ACHN (cell line): ENCODE measurements at places on chromosomes 1 and 21.

DNA sequence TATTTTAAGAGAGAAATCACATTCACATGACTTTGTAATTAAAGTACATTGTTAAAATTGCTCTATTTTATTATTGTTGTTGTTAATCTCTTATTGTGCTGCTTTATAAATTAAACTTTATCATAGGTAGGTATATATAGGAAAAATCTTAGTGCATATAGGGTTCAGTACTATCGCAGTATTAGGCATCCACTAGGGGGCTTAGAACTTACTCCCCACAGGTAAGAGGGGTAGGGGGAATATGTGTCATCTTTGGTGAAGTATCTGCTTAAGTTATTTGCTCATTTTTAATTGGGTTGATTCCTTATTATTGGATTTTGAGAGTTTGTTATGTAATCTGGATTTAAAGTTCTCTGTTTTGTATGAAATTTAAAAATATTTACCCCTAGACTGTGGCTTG lies 385.2 kb downstream of the DUSP10 start:
- DNase-seq = no peak

DNA sequence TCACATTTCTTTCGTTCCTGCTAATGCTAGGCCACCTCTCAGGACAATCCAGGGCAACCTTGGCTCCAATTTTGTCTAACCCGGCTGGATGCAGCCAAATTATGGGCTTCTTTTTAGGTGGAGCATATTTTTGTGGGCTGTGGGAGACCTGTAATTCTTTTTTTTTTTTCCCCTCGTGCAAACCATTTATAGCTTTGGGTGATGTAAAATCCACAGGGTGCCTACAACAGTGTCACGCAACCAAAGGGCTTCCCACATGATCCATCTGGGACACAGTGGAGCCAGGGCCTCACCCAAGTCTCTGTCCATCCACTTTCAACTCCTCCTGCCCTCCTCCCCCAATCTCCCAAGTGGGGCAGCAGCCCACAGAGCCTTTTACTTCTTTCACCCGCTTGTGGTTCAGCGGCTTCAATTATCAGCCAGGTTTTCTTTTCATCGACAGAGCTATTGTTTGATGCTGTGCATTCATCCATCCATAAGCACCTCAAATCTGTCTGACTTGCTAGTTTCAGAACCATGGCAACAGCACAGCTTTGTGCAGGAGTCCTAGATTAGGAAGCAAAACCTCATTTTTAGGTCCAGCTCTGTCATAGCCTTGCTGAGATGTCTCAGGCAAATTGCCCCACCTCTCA lies 10.0 kb upstream of the OVAAL start:
- DNase-seq = no peak

- no peak for DNase-seq
Measured at GRCh38 chr1:205262731-205263171, 35.0 kb downstream of the TMCC2 start.

DNA sequence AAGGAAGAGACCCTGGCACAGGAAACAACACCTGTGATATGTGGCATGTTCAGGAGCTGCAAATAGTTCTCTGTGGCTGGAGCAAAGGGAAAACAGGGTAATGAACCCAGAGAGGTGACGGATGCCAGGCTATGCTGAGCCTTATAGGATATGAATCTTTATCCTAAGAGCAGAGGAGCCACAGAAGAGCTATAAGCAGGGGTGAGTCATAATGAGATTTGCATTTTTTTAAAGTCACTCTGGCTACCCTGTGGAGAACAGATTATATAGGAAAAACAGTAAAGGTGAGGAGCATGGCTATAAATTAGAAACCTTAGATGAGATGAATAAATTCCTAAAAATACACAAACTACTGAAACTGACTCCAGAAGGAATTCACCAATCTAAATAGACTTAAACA lies 12.8 kb upstream of the MPL start:
- DNase-seq = no peak

- no peak for DNase-seq
Measured at GRCh38 chr1:53369034-53369750, 41.3 kb upstream of the LRP8 start.

DNA sequence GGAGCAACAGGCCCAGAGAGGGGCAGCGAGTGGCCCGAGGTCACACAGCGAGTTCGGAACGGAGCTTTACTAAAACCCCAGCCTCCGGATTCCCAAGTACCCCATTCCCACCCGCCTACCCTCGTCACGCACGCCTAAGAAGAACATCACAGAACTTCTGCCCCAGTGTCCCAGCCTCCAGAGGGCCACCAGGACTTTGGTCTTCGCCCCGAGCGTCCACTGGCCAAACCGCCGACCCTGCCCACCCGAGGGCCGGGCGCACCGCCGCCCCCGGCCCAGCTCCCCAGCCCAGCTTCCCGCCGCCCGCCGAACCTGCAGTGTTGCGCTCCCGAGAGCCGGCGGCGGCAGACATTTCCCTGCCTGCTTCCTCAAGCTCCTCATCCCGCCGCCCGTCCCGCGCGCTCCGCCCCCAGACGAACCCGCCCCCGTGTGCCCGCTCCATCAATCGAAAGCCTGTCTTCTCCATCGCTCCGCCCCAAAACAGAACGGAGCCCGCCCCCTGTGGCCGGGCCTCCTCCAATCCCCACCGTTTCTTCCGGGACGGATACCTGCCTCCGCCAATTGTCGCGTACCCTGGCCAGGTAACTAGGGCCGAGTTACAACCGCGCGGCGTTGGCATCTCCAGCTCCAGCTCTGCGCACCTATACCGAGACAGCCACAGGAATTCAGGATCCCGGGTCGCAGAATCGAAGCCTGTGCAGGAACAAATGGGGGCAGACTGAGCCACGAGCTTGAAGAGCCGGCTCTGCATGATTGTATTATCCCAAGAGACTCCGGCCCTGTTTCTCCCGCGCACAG lies 15.3 kb downstream of the INPP5B start:
- peak; percentile 96 for DNase-seq

GRCh38 chr21:36555199-36555800 lies 75.4 kb upstream of the CLDN14 start:
- no peak for DNase-seq

DNA sequence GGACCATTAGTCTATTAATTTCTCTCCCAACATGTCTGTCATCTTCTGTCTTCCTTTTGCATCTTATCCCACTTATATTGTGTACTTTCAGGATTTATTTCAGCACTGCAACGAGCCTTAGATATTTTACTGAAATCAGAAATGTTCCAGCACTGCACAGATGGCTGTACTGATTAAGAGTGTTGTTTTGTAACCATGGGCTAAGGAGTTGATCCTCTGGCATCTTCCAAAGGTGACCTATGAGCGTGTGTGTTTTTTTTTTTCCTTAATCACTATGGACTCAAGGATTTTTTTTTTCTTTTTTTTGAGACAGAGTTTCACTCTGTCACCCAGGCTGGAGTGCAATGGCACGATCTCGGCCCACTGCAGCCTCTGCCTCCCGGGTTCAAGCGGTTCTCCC lies 7.1 kb upstream of the DDX59 start:
- DNase-seq = no peak

DNA sequence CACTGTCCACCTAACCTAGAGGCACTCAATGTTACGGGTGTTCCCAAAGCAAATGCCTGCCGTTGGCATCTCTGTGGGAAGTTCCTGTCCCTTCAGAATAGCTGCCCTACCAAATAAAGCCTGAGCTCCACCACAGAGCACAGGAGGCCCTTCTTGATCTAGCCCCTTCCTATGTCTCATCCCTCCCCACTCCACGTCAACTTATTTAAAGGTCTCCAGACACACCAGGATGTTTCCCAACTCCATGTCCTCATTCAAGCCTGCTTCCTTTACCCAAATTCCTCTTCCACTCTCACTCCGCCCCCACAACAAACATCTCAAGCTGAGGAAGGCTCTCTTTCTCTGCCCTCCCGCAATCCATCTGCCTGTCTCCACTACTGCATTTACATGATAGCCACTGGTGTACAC lies 87.7 kb downstream of the TGFBR3 start:
- DNase-seq = no peak

DNA sequence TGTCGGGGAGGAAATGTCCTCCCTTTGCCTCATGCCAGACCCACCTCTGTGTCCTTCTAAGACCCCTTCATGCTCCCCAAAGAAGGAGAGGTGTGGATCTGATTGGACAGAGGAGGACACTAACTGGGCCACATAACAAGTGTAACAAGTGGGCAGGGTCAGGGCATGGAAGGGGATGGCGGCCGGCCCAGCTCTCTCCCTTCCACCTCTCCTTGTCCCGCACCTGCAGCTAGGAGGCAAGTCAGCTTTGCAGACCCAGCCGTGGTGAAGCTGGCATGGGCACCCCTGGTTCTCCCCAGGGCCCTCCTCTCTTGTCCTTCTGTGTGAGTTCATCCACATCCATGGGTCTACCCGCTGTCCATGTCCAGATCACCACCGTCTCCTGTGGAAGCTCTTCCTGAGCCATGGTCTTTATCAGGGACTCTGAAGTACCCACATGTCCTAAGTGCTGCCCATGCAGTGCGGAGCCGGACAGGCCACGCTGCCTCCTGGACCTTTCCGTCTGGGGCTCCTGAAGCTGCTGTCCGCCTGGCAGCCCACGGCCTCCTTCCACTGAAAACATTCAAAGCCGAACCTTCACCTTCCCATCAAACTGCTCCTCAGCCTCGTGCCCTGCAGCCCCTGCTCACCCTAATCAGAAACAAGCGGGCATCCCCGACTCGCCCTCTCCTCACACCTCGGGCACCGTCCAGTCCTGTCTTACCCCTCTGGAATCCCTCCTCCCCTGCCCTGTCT lies 460.5 kb downstream of the PTPRU start:
- DNase-seq = no peak

- peak; percentile 69 for DNase-seq
Measured at GRCh38 chr1:160830321-160831153, 32.1 kb downstream of the CD244 start.

- no peak for DNase-seq
Measured at GRCh38 chr1:108208724-108209446, 8.7 kb upstream of the SLC25A24 start.

DNA sequence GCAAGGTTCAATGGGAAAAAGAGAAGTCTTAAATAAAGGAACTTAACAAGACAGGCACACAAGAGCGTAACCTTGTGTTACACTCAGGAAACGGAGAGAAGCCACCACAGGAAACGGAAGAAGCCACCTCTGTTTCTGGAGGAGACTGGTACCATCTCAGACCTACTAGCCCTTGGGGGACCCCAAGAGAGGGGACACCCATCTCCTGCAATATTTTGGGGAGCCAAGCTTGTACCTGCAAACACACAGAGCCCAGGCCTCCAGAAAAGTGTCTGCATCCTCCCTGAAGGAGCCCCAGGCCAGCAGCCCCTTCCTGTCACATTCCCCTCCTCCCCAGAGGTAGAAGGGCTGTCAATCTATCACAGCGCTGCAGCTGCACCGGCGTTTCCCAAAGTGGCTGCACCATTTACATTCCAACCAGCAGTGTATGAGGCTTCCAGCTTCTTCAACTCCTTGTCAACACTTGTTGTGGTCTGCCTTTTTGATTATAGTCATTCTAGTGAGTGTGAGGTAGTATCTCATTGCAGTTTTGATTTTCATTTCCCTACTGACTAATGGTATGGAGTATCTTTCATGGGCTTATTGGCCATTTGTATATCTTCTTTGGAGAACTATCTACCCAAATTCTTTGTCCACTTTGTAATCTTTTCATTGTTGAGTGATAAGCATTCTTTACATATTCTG lies 23.0 kb upstream of the PADI1 start:
- DNase-seq = no peak
